ENCODE measurements at places on chromosomes 12 and 14.

DNA sequence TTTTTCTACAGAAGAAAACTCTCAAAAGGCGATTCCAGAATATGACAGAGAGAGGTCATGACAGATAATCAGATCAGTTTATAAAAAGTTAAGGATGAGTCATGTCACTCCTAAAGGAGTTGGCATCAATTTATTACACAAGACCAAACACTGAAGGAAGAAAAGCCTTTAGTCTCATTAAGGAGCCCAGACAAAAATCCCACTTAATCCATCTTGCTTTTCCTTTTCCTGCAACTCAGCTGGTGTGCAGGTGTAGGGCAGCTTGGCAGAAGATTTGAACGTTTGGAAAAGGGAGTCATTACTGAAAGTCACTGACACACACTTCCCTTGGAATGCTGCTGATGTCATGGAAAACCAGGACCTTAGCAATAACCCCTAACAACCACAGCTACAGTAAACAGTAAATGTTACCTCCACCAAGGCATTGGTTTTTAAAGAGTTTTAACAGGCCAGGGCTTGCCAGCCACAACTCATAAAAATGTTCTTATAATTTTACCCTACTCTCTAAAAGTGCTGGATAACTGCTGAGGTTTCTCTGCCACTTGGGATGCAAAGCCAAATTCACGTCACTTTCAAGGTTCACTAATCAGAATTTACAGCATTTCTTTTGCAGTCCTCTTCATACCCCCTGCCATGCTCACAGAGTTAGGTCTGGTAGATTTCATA, 320.6 kb downstream of the RAD51B start:
- H3K27me3 ChIP-seq, result no peaks in the 10 kb centered on the region
- peaks cover 61% of the 10 kb centered on the region for H3K4me1 ChIP-seq
- H3K4me3 ChIP-seq, result no peak overlapping the region
- H3K27ac ChIP-seq, result peak overlapping the region; percentile 67
- no peaks in the 10 kb centered on the region for H3K36me3 ChIP-seq
- DNase-seq, result peak; percentile 91

DNA sequence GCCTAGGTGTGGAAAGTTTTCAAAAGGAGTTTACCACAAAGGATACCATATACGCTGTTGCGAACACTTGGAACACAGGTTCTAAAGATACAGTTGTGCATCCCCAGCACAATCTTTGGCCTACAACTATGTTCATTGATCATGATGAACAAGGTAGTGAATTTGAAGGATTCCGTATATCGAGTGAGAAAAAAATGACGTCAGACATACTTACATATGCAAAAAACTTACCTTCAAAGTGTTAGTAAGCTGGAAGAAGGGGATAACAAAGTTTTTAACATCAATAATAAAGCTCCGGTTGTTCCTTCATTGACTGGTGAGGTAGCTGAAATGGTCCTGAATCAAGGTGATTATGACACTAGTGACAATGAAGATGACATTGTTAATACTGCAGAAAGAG, 133.9 kb upstream of the PDE3A start:
- H3K4me3 ChIP-seq, result no peak overlapping the region
- H3K4me1 ChIP-seq, result no peaks in the 10 kb centered on the region
- H3K27ac ChIP-seq, result no peak overlapping the region
- DNase-seq, result no peak
- no peaks in the 10 kb centered on the region for H3K27me3 ChIP-seq

- no peaks in the 10 kb centered on the region for H3K4me1 ChIP-seq
- no peak for DNase-seq
- no peak overlapping the region for H3K27ac ChIP-seq
- H3K36me3 ChIP-seq, result no peaks in the 10 kb centered on the region
- no peak overlapping the region for H3K4me3 ChIP-seq
These were observed 22.8 kb downstream of the LHX5 start for GRCh38 chr12:113448873-113449272.

GRCh38 chr14:69636718-69637480, 25.5 kb downstream of the SUSD6 start:
- no peak for DNase-seq
- no peaks in the 10 kb centered on the region for H3K27me3 ChIP-seq
- H3K4me3 ChIP-seq, result no peak overlapping the region

- no peaks in the 10 kb centered on the region for H3K36me3 ChIP-seq
- DNase-seq, result no peak
- H3K4me1 ChIP-seq, result no peaks in the 10 kb centered on the region
These were observed 131.9 kb upstream of the CPM start for GRCh38 chr12:69064734-69065443.

GRCh38 chr12:106645074-106645421, 62.2 kb downstream of the RFX4 start:
- peak; percentile 81 for DNase-seq
- peak overlapping the region; percentile 40 for H3K27ac ChIP-seq
- H3K4me3 ChIP-seq, result no peak overlapping the region
- H3K27me3 ChIP-seq, result no peaks in the 10 kb centered on the region
- H3K36me3 ChIP-seq, result no peaks in the 10 kb centered on the region

DNA sequence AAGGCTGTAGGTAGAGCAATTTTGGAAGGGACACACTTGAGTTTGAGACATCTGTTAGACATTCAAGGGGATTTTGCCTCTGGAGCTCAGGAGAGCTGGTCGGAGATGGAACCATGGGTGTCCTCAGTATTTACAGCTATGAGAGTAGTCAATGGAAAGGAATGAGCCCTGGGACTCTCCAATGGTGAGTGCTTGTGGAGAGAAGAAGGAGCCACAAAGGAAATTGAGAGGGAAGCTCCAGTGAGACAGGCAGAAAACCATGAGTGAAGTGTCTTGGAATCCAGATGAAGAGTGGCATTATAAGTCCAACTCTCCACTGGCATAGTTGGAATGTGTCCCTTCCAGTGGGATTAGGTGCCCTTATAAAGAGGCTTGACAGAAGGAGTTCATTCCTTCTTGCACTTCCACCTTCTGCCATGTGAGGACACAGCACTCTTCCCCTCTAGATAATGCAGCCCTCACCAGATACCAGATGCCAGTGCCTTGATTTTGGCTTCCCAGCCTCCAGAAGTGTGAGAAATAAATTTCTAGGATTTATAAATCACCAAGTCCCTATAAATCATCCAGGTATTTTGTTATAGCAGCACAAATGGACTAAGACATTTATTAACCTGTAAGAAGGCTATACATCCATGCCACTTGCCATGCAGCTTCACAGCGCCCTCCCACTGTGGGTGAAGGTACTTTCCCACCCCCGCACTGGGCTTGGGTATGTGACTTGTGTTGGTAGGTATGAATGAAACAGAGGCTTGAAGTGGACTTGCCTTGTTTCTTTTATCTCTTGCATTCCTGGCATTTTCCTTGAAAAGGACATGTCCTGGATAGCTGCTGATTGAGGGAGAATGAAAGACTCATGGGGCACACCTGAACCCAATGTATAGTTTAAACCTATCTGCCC, 27.3 kb downstream of the LLPH start:
- H3K4me3 ChIP-seq, result no peak overlapping the region
- no peak for DNase-seq
- peaks cover 4% of the 10 kb centered on the region for H3K4me1 ChIP-seq
- no peaks in the 10 kb centered on the region for H3K36me3 ChIP-seq
- no peak overlapping the region for H3K27ac ChIP-seq

DNA sequence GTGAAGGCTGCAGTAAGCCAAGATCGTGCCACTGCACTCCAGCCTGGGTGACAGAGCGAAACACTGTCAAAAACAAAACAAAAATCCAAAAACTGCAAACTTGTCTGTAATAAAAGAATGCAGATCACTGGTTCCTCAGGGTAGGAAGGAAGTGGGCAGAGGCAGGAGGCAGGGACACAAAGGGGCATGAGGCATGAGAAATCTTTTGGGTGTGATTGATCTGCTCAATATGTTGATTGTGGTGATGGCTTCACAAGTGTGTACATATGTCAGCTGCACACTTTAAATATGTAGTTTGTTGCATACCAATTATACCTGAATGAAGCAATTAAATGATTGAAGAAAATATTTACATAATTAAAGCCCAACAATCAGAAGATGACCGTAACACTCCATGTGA, 117.6 kb downstream of the CMAS start:
- no peak for DNase-seq
- no peaks in the 10 kb centered on the region for H3K27me3 ChIP-seq
- no peaks in the 10 kb centered on the region for H3K4me1 ChIP-seq
- H3K36me3 ChIP-seq, result no peaks in the 10 kb centered on the region
- no peak overlapping the region for H3K4me3 ChIP-seq

- no peak overlapping the region for H3K4me3 ChIP-seq
- DNase-seq, result no peak
- H3K4me1 ChIP-seq, result peaks cover 19% of the 10 kb centered on the region
- H3K27ac ChIP-seq, result no peak overlapping the region
- H3K36me3 ChIP-seq, result peaks cover 35% of the 10 kb centered on the region
These were observed 15.1 kb downstream of the NAP1L1 start for GRCh38 chr12:76069339-76069738.

GRCh38 chr12:10374624-10375018, 15.2 kb downstream of the KLRK1 start:
- H3K27me3 ChIP-seq, result no peaks in the 10 kb centered on the region
- DNase-seq, result no peak
- H3K27ac ChIP-seq, result no peak overlapping the region

- H3K4me3 ChIP-seq, result no peak overlapping the region
- H3K36me3 ChIP-seq, result no peaks in the 10 kb centered on the region
- DNase-seq, result no peak
These were observed 65.8 kb downstream of the TSPAN11 start for GRCh38 chr12:30992381-30992780.

- H3K4me3 ChIP-seq, result peak within 1 kb of the TSS; percentile 78
- DNase-seq, result peak; percentile 94
- no peaks in the 10 kb centered on the region for H3K4me1 ChIP-seq
- H3K27ac ChIP-seq, result peak within 1 kb of the TSS; percentile 88
- no peaks in the 10 kb centered on the region for H3K27me3 ChIP-seq
These were observed at the start of gene PLEKHH1 for GRCh38 chr14:67532998-67533753. Gene PLEKHH1 (plus strand): TSS chr14:67533290. CDS start chr14:67541868, 8,578 bp downstream.

- peak; percentile 41 for DNase-seq
- no peak overlapping the region for H3K27ac ChIP-seq
- H3K4me3 ChIP-seq, result no peak overlapping the region
- H3K36me3 ChIP-seq, result no peaks in the 10 kb centered on the region
These were observed 159.7 kb downstream of the ANKS1B start for GRCh38 chr12:99824900-99825542.

DNA sequence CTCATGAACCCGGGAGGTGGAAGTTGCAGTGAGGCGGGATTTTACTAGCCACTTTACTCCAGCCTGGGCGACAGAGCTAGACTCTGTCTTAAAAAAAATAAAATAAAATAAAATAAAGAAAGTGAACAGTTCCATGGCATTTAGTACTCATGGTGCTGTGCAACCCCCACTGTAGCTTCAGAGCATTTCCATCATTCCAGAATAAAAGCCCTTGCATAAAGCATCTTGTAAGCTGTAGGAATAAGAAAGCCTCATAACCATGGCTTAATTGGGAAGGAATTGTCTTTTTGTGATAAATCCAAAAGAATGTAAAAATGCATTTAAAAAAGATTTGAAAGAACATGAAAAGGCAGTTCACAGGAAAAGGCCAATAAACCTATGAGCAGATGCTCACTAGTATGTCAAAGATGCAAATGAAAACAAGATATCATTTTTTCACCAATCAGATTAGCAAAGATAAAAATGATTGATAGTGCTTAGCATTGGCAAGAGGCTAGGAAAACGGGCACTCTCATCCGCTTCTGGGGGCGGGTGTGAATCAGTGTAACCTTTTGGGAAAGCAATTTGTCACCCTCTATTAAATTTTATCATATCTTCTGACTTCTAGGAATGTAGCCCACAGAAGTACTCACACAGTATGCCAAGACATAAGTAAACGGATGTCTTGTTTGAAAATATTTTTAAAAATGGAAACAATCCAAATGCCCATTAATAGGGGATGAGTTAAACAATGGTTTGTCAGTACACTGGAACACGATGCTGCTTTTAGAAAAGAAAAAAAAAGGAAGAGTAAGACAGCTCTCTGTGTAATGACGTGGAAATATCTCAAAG, 46.6 kb downstream of the CFAP251 start:
- no peaks in the 10 kb centered on the region for H3K27me3 ChIP-seq
- no peaks in the 10 kb centered on the region for H3K36me3 ChIP-seq
- H3K27ac ChIP-seq, result no peak overlapping the region
- DNase-seq, result no peak
- no peaks in the 10 kb centered on the region for H3K4me1 ChIP-seq

- no peaks in the 10 kb centered on the region for H3K27me3 ChIP-seq
- peak overlapping the region; percentile 65 for H3K4me3 ChIP-seq
These were observed 707 bp downstream of the G2E3 start for GRCh38 chr14:30559638-30560091.

- H3K4me3 ChIP-seq, result no peak overlapping the region
- H3K4me1 ChIP-seq, result peaks cover 63% of the 10 kb centered on the region
- H3K36me3 ChIP-seq, result no peaks in the 10 kb centered on the region
- DNase-seq, result no peak
These were observed 1.7 kb upstream of the C14orf180 start for GRCh38 chr14:104577847-104578301.

- H3K27ac ChIP-seq, result peak overlapping the region; percentile 75
- peaks cover 3% of the 10 kb centered on the region for H3K27me3 ChIP-seq
- no peaks in the 10 kb centered on the region for H3K36me3 ChIP-seq
- DNase-seq, result peak; percentile 82
These were observed 33.6 kb downstream of the CMKLR1 start for GRCh38 chr12:108305520-108305919.

- H3K4me1 ChIP-seq, result peaks cover 32% of the 10 kb centered on the region
- H3K27ac ChIP-seq, result no peak overlapping the region
- no peak for DNase-seq
- H3K4me3 ChIP-seq, result peak overlapping the region; percentile 67
These were observed 810 bp upstream of the TMBIM4 start for GRCh38 chr12:66170606-66171005.
